ENCODE measurements at places on chromosomes 12 and 14.
A peak's percentile ranks its signal among the peaks of the same experiment; 100 is the strongest.

- peak; percentile 42 for DNase-seq
Observed at GRCh38 chr12:57759360-57759980, 4.6 kb downstream of the MARCHF9 start.

GRCh38 chr14:69990323-69990722 is 111.1 kb downstream of the SMOC1 start:
- no peak for DNase-seq

- DNase-seq, result no peak
Observed at GRCh38 chr12:95740751-95741150, 49.8 kb downstream of the NTN4 start.

DNA sequence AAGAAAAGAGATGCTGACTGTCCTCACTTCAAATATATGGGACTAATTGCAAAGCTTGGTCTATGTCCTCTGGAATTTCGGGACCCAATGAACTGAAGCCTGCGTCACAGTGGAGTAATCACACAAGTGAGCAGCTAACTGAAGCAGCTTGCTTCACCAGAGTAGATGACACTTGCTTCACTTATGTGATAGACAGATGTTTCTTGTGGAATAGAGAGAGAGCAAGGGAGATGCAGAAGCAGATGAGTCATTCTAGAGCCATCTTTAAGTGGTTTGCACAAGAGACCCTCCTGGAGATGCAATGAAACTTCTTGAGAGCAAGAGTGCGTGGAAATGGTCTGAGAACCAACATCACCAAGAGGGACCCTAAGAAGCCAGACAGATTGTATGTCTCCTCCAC is 1537.1 kb upstream of the FLRT2 start:
- DNase-seq, result no peak

DNA sequence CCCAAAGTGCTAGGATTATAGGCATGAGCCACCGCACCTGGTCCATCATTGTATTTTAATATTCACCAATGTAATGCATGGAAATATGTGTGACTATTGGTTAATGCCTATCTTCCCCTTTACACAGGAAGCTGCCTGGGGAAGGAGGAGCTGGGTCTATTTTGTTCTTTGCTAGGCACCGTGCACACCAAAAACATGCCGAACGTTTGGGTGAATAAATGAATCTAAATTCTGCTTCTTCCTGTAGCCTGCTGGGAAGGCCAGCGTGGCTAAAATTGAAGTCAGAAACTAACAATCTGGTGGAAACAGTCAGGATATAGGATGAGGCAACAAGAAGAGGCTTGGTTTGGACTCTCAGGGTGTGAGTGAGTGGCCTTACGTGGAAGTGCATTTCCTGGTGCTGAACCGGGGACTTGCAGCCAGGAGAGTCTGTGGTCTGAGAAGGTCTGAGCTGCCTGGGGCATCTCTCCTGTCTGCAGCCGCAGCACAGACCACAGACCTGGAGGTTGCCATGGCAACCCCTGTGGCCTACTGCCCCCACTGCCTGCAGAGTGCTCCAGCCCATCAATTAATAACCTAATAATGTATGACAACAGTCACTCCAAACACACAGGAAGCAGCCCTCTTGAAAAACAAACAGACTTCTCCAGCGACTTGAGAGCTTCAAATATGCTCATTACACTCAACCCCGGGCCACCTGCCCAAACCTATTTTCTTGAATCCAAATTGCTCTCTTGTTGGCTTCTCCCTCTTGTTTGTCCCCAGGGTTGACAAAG is 5.5 kb upstream of the GPR68 start:
- peak; percentile 70 for DNase-seq
